Camera-type eye (tissue), 1 donor: ENCODE measurements at places on chromosomes 16 and 17. TPM values are rescaled to one million over a fixed set of nuclear protein-coding genes. Genes with fewer than 3 reads are reported as not detected.

Gene PLXDC1
- total RNA-seq, result 49.3 TPM

Gene TNP2
- not detected for total RNA-seq

Gene CD79B
- total RNA-seq, result 0.77 TPM

Gene PIRT
- 1.3 TPM for total RNA-seq

Gene PRAC1
- total RNA-seq, result not detected

Gene KRT40
- total RNA-seq, result 1.4 TPM

Gene RARA
- total RNA-seq, result 50.1 TPM

Gene DNAAF8
- 0.71 TPM for total RNA-seq

Gene PRSS33
- 2.9 TPM for total RNA-seq

Gene VTN
- total RNA-seq, result 7.7 TPM

Gene JUP
- total RNA-seq, result 104 TPM

Gene TTYH2
- total RNA-seq, result 52.5 TPM

Gene HS3ST3A1
- 22.7 TPM for total RNA-seq

Gene EFCAB5
- total RNA-seq, result 1.3 TPM

Gene LGALS9B
- total RNA-seq, result not detected
